ENCODE measurements at places on chromosomes 12 and 14.

DNA sequence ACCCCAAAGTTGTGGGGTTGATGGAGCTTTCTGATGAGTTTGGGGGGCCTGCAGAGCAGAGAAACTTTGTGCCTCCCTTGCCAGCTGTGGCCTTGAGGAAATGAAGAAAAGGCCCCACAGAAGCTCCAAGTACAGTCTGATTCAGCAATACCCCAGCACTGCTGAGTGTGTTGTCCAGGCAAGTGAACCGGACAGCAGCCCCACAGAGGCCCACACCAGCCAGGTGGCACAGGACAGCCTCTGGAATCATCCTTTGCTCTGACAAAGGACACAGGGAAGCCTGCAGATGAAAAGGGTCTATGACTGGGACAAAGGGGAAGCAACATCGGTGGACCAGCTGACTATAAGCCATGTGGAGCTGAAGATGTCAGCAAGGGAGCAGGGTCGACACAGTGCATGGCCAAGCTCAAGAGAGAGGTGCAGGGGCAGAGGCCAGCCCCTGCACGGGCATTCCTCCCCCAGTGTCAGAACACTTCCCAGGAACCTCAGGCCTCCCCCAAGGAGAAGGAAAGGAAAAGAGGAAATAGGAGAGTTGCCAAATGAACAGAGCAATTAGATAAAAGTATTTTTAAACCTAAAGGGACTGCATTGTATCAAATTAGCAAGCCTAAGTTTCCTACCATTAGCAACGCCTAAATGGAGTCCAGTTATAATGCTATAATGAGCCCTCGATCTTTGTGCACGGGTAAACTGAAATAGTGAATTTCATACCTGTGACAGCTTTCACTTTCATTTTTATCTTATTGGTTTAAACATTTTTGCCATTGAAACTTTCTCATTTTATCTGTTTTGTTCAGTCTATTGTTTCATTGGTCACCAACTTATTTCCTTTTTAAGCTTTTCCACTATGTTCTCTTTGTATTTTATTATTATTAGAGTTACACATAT, 46.3 kb upstream of the PTGDR start:
- DNase-seq, result no peak

DNA sequence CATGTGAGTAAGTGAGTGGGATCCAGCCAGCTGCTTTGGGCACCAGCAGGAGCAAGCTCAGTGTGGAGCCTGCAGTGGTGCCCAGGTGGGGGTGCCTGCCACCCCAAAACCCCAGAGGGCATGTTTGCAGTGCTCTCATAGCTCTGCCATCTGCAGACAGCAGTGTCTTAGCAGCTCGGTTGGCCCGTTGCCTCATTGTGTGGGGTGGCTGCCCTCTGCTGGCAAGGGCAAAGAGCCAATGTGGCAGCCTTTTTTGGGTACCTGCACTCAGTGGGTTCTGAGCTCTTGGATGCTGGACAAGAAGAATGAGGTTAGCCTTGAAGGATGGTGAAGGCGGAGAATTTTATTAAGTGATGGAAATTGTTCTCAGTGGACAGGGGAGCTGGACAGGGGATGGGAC, 52.3 kb downstream of the NEUROD4 start:
- DNase-seq, result peak; percentile 29

DNA sequence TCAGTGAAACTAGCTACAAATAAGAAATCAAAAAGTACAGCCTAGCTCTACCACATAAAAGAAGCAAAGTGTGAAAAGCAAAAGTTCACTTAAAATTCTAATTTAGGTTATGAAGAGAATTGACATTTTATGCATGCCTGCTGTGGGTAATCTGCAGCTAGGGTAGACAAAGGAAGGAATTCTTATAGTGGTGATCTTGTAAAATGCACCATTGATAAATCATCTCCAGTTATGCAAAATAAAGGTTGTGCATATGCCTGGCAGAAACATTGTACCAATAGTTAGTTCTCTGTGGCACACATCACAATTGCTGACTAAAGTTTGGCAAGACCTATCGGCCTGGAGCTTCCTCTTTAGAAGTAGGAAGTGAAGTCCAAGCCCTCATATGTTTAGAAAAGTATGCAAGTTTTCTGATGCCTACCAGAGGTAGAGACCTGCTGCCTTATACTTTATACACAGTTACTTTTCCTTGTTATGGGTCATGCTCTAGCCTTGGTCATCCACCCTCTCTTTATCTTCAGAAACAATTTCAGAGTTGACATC, 78.3 kb downstream of the TSHR start:
- no peak for DNase-seq

DNA sequence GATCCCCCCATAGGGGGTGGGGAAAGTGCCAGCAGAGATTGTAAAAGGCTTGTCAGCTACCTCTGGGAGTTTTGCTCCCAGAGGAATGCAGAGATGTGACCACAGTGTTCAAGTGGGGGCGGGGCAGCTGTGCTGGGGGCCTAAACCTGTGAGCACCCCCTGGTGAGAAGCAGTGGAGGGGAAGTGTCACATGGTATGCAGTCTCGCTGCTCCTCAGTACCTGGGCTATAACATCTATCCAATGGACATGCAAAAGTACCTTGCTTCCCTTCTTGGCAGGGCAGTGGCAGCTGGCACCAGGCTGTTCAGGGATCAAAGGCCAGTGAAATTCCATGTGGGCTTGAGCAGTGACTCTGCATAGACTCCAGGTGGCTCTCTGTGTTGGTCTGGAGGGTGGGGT, 20.3 kb downstream of the OR4K2 start:
- no peak for DNase-seq

- no peak for DNase-seq
Observed at GRCh38 chr12:12513416-12514006, 49.2 kb downstream of the DUSP16 start.

- DNase-seq, result peak; percentile 27
Observed at GRCh38 chr12:115752156-115752555, 525.3 kb downstream of the MED13L start.

GRCh38 chr12:41061192-41061591, 126.9 kb upstream of the PDZRN4 start:
- no peak for DNase-seq

GRCh38 chr12:124742111-124742510, 121.6 kb downstream of the SCARB1 start:
- no peak for DNase-seq

GRCh38 chr12:31224768-31225448, 101.0 kb downstream of the SINHCAF start:
- no peak for DNase-seq

- DNase-seq, result no peak
Observed at GRCh38 chr14:23376482-23377197, at the start of gene CMTM5. CMTM5 (plus strand) TSS chr14:23377046; CDS start chr14:23377252, 206 bp downstream.

DNA sequence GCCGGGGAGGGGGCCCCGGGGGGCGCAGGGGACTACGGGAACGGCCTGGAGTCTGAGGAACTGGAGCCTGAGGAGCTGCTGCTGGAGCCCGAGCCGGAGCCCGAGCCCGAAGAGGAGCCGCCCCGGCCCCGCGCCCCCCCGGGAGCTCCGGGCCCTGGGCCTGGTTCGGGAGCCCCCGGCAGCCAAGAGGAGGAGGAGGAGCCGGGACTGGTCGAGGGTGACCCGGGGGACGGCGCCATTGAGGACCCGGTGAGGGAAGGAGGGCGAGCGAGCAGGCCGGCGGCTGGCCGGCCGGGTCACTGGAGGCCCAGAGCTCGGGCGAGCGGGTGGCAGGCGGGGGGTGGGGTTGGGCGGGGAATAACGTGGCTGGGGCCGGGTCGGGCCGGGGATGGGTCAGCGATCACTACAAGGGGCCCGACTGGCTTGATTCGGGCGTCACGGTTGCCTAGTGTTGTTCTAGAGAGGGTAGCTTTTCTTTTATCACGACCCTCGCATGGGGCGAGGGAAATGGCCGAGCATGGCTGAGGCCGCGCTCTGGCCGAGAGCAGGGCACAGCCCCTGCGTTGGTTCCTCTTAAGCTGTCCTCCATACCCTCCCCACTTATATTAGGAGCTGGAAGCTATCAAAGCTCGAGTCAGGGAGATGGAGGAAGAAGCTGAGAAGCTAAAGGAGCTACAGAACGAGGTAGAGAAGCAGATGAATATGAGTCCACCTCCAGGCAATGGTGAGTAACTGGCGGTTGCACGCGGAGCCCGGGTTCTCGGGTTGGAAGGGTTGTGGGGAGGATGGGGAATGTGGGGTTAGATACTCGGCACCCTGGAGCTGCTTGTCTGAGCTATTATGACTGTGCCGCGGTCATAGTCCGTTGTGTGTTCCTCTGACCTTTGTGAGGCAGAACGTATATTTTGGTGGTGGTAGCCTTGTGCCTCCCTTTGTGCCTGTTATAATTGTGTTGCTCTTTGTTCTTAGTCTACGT, 603 bp downstream of the PABPN1 start:
- DNase-seq, result no peak

DNA sequence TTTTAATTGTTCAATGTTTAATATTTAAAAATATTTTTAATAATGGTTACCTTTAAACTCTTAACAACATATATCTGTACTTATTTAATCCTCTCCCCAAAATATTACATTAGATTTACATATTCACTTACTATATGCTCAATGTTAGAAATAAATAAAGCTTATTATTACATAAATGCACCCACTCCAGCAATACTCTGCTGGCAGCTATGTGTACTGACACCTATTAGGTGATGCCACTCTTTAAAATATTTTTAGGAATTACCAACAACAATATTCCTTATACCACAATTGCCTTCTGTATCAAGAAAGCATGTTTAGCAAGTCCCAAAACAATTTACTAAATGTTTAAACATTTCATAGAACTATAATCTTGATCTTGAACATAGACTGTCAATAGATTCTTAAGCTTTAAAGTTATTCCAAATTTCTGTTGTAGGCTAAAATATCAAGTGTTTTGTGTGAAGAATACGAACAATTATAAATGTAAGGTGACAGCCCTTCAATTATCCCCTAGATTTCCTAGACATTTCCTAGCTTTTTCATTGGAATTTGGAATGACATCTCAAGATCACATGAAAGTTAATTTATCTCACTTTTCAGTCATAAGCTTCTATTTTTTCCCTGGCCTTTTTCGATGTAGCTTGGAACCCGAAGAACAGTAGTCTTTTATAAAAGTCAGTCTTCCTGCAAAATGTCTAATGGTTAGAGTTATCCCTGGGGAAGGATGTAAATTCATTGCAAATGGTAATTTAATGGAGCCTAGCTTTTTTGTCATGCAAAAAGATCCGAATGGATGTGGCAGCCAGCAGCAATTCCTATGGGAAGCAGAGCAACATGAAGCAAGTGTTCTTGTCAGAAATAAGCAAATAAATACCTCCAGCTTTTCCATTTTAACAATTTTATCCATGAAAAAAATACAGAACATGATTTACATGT, 907.5 kb upstream of the ATXN7L3B start:
- DNase-seq, result no peak

GRCh38 chr12:53481939-53482586, 17.2 kb downstream of the MAP3K12 start:
- no peak for DNase-seq

DNA sequence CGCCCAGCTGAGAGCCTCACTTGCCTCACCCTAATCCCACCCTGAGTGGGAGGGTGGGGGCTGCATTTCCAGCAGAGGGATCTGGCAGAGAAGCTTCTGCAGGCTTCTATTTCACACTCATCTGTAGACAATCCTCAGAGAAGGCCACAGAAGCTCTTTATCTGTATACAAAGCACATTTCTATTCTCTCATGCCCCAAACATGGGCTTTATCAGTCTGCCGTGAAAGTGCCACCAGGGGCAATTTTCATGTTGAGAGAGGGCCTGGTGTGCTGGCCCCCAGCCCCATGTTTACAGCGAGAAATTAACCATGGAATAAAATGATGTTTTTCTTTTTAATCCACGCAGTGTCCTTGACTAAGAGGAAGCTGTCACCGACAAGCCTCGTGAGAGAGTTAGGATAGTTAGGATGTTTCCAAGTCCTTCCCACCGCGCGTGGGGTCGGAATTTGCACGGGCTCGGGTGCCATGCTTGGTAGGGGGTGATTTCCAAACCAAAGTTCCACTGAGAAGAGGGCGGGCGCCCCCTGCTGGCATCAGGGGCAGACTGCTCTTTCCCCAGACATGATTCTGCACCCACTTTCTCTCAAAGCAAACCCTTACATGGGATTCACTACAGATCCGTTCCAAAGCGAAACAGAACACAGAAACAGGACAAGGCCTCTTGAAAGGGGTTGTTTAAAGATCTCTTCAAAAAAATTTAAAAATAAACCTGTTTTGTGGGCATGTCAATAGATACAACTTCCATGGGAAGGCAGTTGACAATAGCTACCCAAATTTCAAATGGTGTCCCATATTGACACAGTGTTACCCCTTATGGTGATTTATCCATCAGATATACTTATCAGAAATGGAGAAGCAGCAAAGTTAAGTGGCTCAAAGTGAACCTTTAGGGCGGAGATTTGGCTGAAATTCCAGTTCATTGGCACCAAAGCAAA, 19.4 kb downstream of the BDKRB1 start:
- peak; percentile 60 for DNase-seq

GRCh38 chr14:94089479-94089878, 8.4 kb downstream of the IFI27L1 start:
- DNase-seq, result no peak

DNA sequence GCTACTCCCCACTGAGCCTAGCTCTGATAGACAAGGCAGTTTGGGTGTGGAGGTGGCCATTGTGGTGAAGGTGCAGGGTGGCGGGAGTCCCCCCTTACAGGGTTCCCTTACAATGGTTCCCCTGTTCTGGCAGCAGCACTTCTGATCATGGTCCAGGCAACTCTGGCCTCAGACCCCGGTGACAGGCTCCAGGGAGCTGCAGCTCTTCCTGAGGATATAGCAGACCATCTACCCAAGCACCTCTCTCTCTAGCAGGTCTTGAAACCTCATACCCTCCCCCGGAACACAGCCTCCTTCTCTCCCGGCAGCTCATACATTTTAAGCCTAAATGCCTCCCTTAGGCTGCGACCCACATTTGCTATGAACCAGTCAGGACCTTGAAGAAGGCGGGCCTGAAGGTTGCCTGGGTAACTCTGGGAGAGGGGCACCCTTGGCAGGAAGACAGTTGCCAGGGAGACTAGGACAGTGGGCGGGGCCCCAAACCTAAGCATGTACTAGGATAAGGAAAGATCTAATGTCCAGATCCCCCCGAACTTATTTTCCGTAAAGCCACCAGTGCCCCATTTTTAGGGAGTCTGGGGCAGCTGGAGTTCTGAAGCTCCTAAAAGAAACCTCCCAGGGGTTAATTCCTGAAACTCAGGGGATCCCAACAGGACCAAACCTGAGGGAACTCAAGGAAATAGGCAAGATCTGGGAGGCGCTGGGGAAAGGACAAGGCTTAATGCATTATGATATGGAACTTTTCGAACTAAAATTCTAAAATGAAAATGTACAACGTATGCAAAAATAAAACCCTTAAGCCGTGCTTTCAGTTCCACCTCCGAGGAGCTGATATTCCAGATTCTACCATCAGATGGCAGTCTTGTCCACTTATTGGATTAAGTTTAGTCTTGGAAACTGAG, 4.5 kb upstream of the GDF11 start:
- peak; percentile 83 for DNase-seq

GRCh38 chr12:132166801-132167591, 22.7 kb downstream of the NOC4L start:
- no peak for DNase-seq

DNA sequence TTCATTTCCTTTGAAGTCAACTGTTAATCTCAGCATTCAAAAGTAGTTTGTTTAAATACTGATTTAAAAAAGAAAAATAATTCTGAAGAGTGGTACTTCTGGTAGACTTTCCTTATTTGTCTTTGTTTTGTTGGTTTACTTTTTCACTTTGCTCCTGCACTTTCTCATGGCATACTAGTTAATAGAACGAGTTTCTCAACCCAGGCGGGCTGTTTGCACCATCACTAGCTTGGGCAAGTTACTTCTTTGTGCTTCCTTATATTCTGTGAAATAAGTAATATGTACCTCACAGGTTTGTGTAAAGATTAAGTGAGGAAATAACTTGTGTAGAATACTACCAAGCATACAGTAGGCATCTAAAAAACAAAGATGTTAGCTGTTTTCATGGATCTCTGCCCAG, 45.5 kb downstream of the SLC38A6 start:
- DNase-seq, result no peak

Measured in NCI-H1105 treated with DMSO at 0.1 percent for 48 hours (cell line).